CD4-positive, alpha-beta T cell treated with Interleukin-1 beta for 1 hour (primary cell): ENCODE measurements at places on chromosomes 6 and 20.
A peak's percentile ranks its signal among the peaks of the same experiment; 100 is the strongest.

DNA sequence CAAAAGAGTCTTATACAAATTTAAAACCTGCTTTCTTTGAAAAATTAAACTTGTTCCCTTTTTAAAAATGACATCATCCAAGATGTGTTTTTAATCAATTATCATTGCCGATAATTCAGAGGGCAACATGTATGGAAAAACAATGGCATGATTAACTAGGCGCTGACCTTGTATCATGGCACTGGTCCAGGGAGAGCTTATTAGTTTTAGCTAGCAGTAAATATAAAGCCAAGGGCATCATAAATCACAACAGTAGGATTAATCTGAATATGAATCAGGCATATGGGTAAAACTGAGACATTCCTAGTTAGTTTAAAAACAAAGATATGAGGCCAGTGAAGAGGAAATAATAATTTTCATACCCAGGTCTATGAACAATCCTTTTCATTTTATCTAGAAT is 374.0 kb downstream of the HDGFL1 start:
- DNase-seq: no peak

DNA sequence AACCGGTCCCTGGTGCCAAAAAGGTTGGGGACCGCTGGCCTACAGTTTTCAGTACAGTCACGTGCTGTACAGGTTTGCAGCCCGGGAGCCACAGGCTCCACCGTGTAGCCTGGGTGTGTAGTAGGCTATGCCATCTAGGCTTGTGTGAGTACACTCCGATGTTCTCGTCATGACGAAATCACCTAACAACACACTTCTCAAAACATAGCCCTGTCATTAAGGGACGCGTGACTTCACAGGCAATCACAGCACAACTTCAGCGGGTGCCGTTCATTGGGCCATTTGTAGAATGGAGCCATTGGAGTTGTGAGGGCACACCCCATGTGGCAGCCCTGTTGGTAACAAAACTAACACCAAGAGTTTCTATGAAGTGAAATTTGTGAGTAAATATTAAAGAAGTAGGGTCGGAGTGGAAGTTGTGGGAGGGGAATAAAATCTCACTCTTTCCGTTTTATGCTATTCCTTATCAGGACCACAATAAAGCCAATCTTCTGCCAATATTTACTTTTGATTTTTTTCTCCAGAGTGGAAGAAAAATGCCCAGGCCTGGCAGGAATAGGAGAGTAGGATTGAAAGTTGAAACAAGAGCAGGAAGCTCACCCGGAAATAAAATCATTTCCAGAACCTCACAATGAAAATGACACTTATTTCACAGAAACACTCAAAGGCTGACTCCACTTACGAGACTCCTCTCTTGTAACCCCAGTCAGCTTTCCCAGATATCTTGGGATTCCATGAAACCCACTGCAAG is 63.7 kb upstream of the PTPN1 start:
- DNase-seq: no peak

GRCh38 chr6:52286798-52287432 is 2.4 kb upstream of the MCM3 start:
- peak; percentile 62 for DNase-seq

- DNase-seq: no peak
These were observed 296 bp downstream of the DZANK1 start for GRCh38 chr20:18466574-18466893.

- DNase-seq: peak; percentile 40
These were observed 66.2 kb downstream of the ARMC2 start for GRCh38 chr6:108914235-108915022.

GRCh38 chr6:16496210-16496609 is 257.8 kb downstream of the GMPR start:
- DNase-seq: no peak

GRCh38 chr6:127586372-127586771 is 9.4 kb downstream of the C6orf58 start:
- no peak for DNase-seq

DNA sequence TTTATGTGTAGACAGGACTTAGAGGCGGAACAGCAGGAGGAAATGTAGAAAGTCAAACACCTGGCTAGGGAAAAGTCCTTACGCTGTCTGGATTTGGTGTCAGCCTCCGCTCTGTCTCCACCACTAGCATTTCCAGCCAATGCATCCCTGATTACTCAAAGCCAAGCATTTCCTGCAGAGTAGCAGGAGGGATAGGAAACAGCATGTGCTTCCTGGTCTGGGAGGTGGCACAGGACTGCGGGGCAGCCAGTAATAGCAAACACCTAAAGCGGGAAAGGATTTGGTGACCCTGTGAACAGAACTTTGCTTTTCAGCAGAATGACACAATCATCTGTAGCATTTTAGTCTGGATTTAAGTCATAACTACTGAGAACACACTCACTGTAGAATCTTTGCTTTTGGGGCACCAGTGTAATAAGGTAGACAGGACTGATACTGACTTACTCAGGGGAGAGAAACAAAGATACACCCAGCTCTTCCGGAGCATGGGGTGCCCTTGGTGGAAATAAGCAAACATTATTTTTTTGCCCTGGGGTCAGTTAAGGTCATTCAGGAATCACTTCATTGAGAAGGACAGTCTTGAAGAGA is 133.3 kb upstream of the AHI1 start:
- DNase-seq: no peak

GRCh38 chr20:15316556-15316955 is 979.1 kb upstream of the FLRT3 start:
- DNase-seq: no peak

GRCh38 chr20:61159957-61160686 is 91.9 kb upstream of the CDH4 start:
- DNase-seq: no peak

DNA sequence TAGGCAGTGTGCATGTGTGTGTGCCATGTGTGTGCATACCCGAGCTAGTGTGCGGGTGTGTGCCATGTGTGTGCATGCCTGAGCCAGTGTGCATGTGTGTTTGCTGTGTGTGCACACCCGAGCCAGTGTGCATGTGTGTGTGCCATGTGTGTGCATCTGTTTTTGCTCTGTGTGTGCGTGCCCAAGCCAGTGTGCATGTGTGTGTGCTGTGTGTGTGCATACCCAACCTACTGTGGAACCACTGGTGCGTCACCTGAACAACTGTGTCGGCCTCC is 5.7 kb downstream of the RBBP8NL start:
- DNase-seq: no peak
